ENCODE measurements at places on chromosomes 5 and 9.

DNA sequence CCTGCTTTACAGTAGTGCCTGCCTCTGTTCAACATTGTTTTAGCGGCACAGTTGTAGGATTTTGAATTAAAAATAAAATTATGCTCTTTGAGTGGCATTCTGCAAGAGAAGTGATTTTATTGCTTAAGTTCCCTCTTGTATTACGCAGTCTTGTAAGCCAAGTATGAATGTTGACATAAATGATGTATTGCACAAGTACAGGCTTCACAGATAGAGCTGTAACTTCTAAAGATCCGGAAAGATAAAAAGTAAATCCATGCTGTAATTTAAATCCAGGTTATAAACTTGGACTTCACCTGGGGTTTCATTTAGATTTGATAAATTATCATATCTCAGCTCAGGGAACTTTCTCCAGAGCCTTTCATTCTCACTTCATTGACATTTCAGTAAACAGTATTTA is 1114.7 kb downstream of the PTPRD start:
- DNase-seq, result no peak

DNA sequence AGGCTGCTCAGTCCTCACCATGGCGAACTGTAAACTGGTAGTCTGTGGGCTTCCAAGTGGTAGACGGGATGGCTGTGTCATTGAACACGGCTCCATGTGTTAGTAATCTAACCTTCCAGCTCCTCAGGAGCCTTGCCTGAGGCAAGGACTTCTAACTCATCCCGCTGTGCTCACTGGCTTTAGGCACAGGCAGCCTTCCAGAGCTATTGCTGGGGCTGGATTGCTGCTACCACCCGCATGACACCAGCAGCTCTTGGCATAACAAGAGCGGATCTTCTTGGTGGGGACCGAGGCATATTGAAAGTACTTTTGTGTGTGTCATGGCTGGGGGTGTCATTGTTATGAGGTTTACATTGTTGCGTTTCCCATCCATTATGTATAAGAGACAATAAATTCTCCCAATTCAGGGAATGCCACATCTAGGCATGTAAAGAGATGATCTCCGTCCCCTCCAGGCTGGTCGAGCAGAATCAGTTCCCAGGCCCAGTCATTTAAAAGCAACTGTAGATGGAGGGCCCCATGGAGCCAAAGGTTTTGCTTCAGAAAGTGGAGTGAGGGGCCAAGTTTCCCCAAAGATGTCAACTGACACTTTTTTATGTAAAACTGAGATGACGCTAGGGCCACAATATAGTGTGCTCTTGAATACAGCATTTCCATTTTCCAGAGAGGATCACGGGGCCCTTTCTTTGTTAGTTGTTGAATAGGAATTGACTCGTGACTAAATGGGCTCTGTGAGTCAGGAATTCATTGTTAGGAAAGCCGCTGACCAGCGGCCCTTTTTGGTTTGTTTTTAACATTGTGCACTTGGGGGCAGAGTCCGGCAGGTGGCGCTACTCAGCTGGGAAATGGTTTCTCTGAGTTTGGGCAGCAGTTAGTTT is 759.5 kb downstream of the TAF11L14 start:
- peak; percentile 7 for DNase-seq

DNA sequence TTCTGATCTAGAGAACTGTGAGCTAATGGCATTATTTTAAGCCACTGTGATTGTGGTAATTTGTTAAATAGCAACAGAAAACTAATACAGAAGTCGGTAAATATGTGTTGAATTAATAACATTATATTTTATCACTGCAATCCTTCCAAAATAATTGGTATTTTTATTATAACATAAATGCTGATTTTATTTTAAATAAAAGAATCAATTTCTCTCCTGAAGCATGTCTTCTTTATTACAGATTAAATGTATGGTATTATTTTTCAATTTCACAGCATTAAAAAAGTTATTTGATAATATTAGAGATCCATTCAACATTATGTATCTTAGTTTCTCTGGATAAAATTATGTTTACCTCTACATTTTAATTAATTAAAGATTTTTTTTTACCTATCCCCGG is 165.5 kb upstream of the EDIL3 start:
- DNase-seq, result no peak

DNA sequence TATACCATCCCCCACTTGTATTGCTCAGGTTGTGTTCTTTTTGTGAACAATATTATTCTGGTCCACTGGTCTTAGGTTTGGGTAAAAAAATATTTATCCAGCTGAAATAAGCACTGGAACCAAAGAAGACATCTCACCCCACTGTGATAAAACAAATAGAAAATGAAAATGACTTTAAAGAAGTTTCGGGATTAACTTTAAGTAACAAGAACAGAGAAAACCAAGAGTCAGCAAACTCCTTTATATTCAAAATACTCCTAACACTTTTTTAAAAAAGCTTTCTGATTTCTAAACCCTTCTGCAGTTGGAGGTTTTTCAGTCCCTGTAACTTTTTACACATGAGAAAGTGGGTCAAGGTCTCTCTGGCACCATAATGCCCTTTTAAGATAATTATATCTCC is 273.9 kb upstream of the CDH10 start:
- DNase-seq, result no peak

- DNase-seq, result no peak
Measured at GRCh38 chr5:102958481-102959011, 161.4 kb downstream of the GIN1 start.

- DNase-seq, result no peak
Measured at GRCh38 chr5:160438316-160439204, 16.9 kb downstream of the PTTG1 start.

DNA sequence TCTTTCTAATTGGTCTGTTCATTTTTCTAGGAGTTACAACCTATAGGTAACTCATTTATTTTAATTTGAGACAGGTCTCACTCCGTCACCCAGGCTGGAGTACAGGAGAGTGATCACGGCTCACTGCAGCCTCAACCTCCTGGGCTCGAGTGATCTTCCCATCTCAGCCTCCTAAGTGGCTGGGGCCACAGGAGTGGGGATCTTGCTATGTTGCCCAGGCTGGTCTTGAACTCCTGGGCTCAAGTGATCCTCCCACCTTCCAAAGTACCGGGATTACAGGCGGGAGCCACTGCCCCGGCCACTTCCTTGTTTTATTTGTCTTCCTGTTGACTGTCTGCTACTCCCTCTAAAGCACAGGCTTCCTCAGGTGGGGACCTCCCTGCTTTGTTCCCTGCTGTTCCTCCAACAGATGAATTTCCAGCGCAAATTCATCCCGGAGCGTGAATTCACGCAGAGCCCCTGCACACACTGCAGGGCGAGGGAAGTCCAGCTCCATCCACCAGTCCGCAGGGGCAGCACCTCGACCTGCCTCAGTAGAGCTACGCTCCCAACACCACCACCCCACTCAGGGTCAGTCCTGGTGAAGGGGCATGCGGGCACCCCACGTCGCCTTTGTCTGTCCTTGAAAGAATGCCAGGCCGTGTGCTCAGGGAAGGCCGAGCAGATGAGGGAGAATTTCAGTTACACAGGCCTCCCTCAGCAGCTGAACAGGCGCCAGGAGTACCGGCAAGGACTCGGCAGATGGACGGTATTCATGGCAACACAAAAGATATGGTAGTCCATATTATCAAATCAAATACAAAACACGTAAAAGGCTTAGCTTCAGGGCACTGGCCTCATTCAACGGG is 6.3 kb downstream of the QSOX2 start:
- no peak for DNase-seq

- no peak for DNase-seq
Measured at GRCh38 chr5:31459594-31459993, 72.3 kb downstream of the DROSHA start.

- no peak for DNase-seq
Measured at GRCh38 chr9:121023064-121023463, 27.0 kb downstream of the C5 start.

DNA sequence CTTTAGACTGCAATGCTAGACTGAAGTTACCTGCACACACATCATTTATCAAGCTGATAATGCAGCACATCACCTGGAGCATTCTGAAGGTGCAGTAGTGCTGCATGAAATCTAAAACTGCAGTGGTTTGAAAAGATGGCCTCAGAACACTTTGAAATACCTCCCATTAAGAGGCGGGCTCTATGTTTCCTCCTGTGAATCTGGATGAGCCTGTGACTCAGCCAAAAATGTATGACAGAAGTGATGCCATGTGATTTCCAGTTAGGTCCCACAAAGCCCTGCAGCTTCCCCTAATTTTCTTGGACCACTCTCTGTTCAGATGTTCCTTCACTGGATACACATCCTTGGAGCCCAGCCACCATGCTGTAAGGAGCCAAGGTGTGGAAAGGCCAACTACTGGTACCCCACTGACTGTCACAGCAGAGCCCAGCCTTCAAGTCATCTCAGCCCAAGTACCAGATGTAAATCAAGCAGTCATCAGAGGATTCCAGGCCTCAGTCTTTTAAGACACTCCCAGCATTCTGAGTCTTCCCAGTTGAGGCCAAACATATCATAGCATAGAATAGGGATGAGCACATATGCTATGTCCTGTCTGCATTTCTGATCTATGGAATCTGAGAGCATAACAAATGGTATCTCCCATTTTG is 27.2 kb upstream of the DEPDC1B start:
- no peak for DNase-seq

- DNase-seq, result no peak
Measured at GRCh38 chr5:78360674-78360923, 182 bp downstream of the SCAMP1 start.

DNA sequence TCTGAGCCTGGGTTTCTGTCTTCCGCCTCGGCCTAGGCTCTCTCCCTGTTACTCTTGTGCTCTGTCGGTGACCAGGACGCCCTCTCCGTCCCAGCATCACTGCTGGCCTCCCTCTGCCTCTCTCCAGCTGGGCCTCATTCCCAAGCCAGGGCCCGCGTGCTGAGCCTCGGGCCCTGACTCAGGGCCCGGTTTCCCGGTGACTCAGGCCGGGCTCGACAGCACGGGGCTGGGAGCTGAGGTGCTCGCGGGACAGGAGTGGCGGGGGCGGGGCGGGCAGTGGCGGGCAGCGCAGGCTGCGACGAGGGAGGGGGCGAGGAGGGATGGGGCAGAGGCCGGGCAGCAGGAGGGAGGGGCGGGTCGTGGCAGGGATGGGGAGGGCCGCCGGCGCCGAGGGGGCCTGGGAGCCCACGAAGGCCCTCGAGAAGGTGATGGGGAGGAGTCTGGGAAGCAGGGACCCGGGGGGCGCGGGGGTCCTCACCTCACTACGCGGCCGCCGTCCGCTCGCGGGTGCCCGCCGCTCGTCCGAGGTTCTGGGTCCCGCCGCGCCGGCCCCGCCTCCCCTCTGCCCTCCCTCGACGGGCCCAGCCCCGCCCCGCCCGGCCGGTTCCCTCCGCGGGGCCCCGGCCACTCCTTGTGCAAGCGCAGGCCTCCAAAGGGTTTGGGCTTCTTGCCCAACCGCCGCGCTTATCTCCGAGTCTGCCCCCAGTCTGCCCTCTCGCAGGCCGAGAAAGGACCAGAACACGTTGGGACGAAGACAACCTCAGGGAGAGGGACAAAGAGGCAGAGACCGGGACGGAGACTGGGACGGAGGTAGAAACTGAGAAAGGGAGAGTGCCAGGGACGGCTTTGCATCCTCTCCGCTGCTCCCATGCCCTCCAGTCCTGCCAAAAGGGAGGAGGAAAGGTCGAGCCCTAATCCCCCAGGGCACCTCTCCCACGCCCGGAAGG is at the start of gene ARAP3:
TSS of gene ARAP3 (minus strand) at position 536 of the 947 bp plus-strand sequence. CDS start 1,744 bp downstream, outside the sequence.
- DNase-seq, result no peak

GRCh38 chr9:4596165-4596922 is 65.8 kb upstream of the PLPP6 start:
- no peak for DNase-seq

- no peak for DNase-seq
Measured at GRCh38 chr9:18398038-18398437, 75.9 kb upstream of the ADAMTSL1 start.

- no peak for DNase-seq
Measured at GRCh38 chr9:111582888-111583287, 16.6 kb downstream of the PTGR1 start.

GRCh38 chr9:68825762-68826472 is 120.9 kb downstream of the PIP5K1B start:
- DNase-seq, result no peak

DNA sequence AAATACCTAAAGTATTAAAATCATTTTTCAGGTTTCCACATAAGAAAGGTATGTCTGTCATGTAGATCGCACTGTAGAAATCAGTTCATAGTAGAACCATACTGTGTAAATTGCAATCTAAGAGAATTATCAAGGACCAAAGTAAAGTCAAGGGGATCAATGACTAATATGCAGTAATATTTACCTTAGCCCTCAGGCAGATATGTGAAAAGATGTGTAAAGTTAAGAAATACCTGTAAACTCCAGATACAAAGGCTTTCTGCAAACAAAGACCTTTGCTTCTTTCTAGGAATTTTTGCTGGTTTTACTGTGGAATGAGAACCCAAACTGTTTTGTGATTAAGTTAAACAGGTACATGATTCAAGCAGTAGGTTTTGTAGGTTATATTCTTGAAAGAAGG is 11.6 kb downstream of the POLK start:
- no peak for DNase-seq

Measured in stimulated activated CD8-positive, alpha-beta memory T cell treated with anti-CD3 and anti-CD28 coated beads, Interleukin-15, amount 100 ng/mL, for 24 hours (primary cell).